A549 treated with DMSO at 1 μM for 4 hours (cell line): ENCODE measurements at places on chromosomes 5 and 9. TPM values are rescaled to one million over a fixed set of nuclear protein-coding genes. Genes with fewer than 3 reads are reported as not detected.

Gene PHYHD1
- total RNA-seq: 0.17 TPM in 1 of 5 replicates, not detected in the others

Gene PCDHGB4
- 0.77 to 1.0 TPM (median 0.88 TPM) in 5 replicates for total RNA-seq

Gene TLX3
- not detected in 5 replicates for total RNA-seq

Gene PCDHA4
- total RNA-seq: 1.5 to 2.0 TPM (median 1.8 TPM) in 5 replicates

Gene SLC2A8
- 10.9 to 15.3 TPM (median 13.8 TPM) in 5 replicates for total RNA-seq

Gene SLC36A3
- total RNA-seq: not detected in 5 replicates

Gene TPRN
- total RNA-seq: 6.0 to 10.7 TPM (median 9.6 TPM) in 5 replicates

Gene SPINK6
- total RNA-seq: 0.32 to 0.76 TPM (median 0.48 TPM) in 5 replicates

Gene CCL27
- 0.27 to 0.39 TPM (median 0.34 TPM) in 4 of 5 replicates, not detected in the other for total RNA-seq

Gene IL3
- total RNA-seq: not detected in 5 replicates

Gene GABRA1
- not detected in 5 replicates for total RNA-seq

Gene SPINK5
- total RNA-seq: not detected in 5 replicates

Gene DDX4
- total RNA-seq: not detected in 5 replicates

Gene CDH10
- total RNA-seq: 0.16 to 0.44 TPM (median 0.19 TPM) in 5 replicates

Gene PCDHGA9
- 0.04 to 0.09 TPM (median 0.06 TPM) in 4 of 5 replicates, not detected in the other for total RNA-seq

Gene OSTF1
- total RNA-seq: 13.6 to 16.6 TPM (median 15.2 TPM) in 5 replicates

Gene PCDHA2
- 0.03 to 0.08 TPM (median 0.07 TPM) in 5 replicates for total RNA-seq

Gene AP3B1
- 29.9 to 37.7 TPM (median 35.2 TPM) in 5 replicates for total RNA-seq

Gene NTMT1
- total RNA-seq: 91.2 to 107 TPM (median 95.0 TPM) in 5 replicates

Gene PCDHB9
- total RNA-seq: 0.05 to 0.12 TPM in 2 of 5 replicates, not detected in the others
